ENCODE measurements at places on chromosomes 13 and 19.
A peak's percentile ranks its signal among the peaks of the same experiment; 100 is the strongest.

DNA sequence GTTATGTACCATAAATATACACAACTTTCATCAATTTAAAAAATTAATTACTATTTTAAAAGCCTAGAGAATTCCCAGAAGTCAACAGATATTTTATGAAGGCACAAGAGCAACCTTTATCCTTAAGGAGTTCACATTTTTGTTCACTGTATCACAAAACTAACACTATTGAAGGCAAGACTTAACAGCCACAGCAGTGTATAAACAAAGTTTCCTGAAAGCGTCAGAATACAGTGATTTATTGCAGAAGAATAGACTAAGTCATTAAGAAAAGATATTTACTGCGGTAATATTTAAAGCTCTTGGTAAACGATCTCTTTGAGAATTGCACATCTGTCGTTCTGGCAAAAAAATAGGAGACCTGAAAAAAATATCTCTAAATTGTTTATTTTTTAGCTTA, 419.3 kb upstream of the NBEA start:
- DNase-seq = no peak

- DNase-seq = peak; percentile 56
These were observed 540 bp upstream of the ZFP36 start for GRCh38 chr19:39405958-39406655.

- no peak for DNase-seq
These were observed 21.7 kb upstream of the SLC25A30 start for GRCh38 chr13:45439781-45440462.

GRCh38 chr13:57858376-57858775, 226.8 kb downstream of the PCDH17 start:
- DNase-seq = no peak

GRCh38 chr19:50556282-50557008, 11.8 kb downstream of the LRRC4B start:
- peak; percentile 77 for DNase-seq

DNA sequence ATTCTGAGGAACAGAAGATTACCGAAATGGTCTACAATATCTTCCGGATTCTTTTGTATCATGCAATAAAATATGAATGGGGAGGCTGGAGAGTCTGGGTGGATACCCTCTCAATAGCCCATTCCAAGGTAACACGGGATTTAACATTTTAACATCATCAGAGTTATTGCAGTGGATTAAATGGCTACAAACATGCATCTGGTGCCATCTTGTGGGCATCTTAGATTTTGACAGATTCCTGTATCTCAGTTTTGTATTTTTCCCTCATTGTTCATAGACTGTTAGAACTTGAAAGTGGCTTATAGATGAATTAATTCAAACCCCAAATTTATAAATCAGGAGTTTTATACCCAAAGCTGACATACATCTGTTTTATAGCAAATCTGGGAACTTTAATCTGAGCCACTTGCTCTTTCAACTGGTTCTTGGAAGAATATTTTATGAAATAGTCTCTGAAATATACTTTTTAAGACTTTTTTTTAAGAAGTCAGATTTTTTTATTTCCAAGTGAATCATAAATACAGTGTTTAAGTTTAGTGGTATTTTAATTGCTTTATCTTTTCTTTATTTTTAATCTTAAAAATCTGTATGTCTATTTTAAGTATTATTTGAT, 215.2 kb downstream of the NBEA start:
- DNase-seq = peak; percentile 10

GRCh38 chr13:99075268-99076191, 97.7 kb upstream of the DOCK9 start:
- no peak for DNase-seq

DNA sequence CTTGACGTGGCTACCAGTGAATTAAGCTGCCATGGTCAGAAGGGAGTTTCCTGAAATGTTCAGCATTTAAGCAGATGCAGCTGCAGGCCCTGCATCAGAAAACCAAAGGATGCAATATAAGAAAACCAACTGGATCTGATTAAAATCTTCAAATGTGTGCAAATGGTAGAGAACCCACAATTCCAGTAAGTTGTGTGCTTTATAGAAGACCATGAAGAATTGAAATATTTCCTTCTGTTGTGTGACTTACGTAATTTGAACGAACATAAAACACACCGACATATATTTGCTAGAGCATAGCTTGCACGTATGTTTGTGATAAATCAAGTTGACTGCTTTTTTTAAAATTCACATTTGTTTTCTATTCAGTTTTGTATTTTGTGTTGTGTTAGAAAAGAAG, 191.4 kb downstream of the COL4A1 start:
- no peak for DNase-seq

GRCh38 chr19:23378948-23379347, 16.3 kb downstream of the ZNF91 start:
- no peak for DNase-seq

GRCh38 chr19:31761281-31761913, 412.2 kb upstream of the TSHZ3 start:
- DNase-seq = no peak

DNA sequence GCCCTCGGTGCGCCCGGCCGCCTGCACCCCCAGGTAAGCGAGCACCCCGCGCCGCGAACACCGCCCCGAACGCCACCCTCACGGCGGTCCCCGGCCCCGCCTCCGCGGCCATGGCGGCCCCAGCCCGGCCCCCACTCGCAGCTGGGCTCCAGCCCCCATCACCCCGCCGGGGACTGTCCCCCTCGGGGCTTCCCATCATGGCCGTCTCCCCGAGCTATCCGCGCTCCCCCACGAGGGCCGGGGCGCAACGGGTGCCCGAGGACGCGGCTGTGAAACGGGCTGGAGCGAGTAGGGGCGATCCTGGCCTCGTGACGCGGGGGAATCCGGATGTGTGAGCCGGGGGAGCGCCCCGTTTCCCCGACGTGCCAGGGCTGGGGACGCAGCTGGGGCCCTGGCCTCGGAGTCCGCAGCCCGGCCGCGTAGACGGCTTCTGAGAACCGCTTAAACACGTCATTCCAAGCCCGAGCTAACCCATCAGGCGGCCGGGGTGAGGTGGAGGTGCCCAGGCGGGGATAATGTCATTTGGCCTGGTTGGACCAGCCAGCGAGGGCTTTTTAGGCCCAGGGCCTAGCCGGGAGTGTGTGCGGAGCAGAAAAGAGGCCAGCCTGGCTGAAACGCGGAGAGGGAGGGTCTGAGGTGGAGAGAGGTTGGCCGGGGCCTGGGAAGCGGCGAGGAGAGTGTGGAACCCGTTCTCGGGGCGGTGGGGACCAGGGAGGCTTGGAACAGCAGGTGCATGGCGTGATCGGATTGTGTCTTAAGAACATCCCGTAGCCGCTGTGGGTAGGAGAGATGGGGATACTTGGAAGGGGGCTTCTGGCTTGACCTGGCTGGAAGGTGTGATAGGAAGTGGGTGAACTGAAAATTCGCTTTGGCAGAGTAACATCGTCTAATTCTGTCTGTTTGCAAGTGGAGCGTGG, 550 bp downstream of the CERS4 start:
- DNase-seq = peak; percentile 84

- DNase-seq = no peak
These were observed 747.2 kb downstream of the DIAPH3 start for GRCh38 chr13:59416561-59416960.

DNA sequence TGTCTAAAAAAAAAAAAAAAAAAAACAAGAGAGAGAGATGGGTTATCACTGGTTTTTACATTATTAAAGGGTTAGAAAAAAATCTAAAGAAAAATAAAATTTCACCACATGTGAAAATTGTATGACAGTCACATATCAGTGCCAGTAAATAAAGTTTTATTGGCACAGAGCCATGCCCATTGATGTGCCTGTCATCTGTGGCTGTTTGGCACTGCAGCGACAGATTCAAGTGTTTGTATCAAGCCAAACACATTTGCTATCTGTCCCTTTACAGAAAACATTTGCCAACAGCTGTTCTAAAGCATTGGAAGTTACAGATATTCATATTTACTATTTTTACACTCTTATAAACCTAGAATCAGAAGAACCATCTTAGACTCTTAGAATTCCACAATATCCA, 16.3 kb downstream of the FCHO1 start:
- no peak for DNase-seq

All from right kidney (tissue), 9 donors.